ENCODE measurements at places on chromosomes 7 and 10.

DNA sequence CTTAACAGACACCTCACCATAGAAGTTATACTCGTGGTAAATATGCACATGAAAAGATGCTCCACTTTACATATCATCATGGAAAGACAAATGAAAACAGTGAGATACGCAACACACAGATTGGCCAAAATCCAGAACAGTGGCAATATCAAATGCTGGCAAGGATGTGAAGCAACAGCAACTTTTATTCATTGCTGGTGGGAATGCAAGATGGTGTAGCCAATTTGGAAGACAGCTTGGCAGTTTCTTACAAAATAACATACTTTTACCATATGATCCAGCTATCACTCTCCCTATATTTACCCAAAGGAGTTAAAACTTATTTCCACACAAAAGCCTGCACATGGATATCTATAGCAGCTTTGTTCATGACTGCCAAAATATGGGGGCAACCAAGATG lies 46.4 kb downstream of the SGCE start:
- no peak for DNase-seq

- peak; percentile 79 for DNase-seq
Observed at GRCh38 chr10:24360282-24361127, 151.6 kb downstream of the KIAA1217 start.

GRCh38 chr7:47852330-47853245 lies 95.7 kb downstream of the PKD1L1 start:
- peak; percentile 36 for DNase-seq

GRCh38 chr10:114388275-114388674 lies 16.0 kb downstream of the AFAP1L2 start:
- DNase-seq = peak; percentile 22

- no peak for DNase-seq
Observed at GRCh38 chr10:27461312-27461711, 42.8 kb upstream of the RAB18 start.

GRCh38 chr7:66283003-66283920 lies 78.1 kb downstream of the TPST1 start:
- DNase-seq = peak; percentile 91

GRCh38 chr7:148575640-148576411 lies 14.7 kb upstream of the C7orf33 start:
- DNase-seq = peak; percentile 63

GRCh38 chr7:88200789-88201188 lies 19.0 kb downstream of the SRI start:
- no peak for DNase-seq

DNA sequence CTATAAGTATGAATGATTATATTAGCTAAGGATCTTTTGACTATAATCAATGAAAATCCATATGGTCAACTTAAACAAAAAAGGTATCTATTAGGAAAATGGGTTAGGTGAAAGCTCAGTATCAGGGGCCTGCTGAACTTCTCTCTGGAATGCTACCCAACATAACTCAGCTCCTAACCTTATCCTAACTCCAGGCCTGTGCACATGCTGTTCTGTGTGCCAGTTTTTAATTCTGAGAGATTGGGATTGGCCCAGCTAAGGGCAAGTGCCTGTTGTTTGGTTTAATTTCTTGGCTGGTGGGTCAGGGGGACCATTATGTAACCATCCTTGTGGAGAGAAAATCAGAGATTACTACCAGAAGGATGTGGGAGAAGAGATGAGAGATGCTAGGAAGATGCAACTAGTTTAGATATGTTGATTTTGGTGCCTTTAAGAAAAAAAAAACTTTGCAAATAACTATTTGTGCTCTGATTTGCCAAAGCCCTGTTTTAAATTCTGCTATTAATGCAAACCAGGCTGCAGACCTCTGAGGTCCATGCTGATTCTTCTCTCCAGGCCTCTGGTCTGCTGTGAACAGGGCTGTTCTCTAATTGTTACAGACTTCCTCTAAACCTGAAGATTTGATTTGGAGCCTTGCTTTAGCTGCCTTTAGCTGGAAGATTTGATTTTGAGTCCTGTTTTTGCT lies 23.9 kb upstream of the HDAC9 start:
- DNase-seq = no peak

DNA sequence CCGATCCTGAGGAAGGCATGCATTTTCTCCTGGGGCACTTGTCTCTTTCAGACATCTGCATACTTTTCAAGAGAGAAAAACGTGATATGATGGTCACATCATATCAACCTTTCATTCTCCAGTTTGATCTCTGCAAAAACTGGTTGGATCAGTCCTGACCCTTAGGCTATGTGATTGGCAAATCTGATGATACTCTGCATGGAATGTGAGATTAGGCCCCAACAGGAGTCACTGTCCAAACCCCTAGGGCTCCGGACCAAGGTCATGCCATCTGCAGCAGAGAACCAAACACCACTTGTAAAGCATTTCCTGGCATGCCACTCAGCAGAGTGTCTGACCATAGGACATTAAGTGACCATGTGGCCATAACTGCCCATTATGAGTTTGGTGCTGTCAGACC lies 8.6 kb downstream of the GCK start:
- no peak for DNase-seq

- DNase-seq = no peak
Observed at GRCh38 chr7:82221152-82221674, 222.4 kb downstream of the CACNA2D1 start.

- DNase-seq = no peak
Observed at GRCh38 chr7:153030976-153031375, 271.4 kb downstream of the ACTR3B start.

- no peak for DNase-seq
Observed at GRCh38 chr7:156174428-156174827, 362.2 kb upstream of the SHH start.

DNA sequence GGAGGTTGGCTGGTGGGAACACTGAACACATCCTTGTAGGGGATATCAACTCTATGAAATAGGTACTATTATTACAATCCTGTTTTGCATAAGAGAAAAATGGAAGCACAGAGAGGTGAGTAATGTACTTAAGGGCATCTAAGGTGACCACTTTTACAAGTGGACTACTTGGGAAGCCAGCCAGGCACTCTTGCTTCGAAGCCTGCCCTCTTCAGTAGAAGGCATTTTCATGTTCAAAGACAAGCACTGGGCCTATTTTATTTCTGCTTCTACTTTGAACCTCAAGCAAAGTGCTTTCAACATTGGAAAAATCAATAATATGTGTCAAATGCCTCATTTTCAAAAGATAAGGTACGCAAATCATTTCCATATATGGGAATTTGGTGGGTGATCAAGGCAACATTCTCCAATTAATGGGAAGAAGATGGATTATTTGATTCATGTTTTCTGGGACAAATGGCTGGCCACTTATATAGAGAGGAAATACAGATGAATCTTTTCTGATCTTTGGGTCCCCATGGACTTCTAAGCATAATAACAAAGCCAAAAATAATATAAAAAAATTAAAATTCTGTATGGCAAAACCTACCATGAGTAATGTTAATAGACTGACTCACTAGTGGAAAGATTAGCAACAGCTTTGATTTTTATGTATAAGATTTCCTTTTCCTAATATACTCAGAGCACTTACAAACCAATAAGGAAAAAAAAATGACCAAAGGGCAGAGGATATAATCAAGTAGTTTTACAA lies 270.2 kb downstream of the FRMD4A start:
- DNase-seq = no peak

GRCh38 chr7:97007583-97007861 lies 2.2 kb downstream of the DLX6 start:
- no peak for DNase-seq

DNA sequence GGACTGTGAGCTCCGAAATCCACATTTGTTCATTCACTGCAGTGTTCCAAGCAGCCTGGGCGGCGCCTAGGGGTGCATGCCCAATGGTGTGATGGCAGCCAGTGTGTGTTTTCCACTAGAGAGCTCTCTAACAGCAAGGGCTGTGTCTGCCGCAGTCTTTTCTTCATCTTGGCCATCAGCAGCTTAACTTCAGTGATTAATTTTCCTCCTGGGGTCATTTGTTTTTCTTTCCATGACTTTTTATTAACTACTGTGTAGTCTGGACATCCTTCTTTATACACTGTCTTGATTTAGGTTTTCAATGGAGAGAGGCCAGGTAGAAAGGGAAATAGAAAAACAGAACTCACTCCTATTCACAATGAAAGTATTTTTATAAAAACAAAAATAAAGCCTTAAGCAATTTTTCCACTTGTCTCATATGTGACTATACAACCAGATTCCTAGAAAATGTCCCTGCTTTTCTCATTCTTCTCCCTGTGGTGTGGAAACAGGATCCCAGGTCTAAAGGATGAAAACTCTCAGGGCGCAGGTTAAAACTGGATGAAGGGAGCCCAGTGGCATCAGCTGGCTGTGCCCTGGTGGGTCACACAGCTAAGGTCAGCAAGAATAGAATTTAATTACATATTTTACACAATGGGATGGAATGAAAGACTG lies 176.8 kb downstream of the PKD1L1 start:
- peak; percentile 60 for DNase-seq

DNA sequence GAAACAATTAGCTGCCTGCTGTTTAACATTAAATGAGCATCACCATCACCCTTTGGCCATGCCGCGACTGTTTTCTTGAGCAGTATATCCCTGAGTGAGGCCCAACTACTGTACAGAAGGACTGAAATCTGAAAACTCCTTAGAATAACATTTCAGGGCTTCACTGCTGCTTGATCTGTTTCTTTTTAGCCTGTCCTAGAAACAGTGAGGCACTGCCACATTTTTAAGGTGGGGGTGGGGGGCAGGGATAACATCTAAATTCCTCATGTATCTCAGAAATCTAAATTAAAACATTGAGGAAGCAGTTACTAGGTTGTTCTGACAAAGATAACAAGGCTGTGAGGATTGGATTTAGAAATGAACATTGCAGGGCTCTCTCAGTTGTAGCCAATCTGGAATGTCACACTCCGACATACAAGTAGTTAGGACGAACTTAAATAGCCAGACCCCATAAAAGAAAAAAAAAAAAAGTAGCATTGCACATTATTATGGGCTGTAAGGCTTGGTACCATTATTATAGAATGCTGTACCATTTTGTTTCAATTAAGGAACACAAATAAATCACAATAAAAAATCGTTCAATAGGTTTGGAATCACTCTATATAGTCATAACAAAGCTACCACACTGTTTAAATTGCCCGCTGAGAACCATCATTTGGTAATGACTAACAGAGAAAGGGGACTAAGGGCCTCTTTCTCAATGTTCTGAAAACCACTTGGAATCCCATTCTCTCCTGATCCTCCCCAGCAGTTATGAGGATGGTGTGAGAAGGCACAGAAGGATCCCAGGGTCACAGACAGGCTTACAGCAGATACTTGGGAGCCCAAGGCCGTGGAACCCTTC lies 256.1 kb downstream of the INHBA start:
- no peak for DNase-seq

DNA sequence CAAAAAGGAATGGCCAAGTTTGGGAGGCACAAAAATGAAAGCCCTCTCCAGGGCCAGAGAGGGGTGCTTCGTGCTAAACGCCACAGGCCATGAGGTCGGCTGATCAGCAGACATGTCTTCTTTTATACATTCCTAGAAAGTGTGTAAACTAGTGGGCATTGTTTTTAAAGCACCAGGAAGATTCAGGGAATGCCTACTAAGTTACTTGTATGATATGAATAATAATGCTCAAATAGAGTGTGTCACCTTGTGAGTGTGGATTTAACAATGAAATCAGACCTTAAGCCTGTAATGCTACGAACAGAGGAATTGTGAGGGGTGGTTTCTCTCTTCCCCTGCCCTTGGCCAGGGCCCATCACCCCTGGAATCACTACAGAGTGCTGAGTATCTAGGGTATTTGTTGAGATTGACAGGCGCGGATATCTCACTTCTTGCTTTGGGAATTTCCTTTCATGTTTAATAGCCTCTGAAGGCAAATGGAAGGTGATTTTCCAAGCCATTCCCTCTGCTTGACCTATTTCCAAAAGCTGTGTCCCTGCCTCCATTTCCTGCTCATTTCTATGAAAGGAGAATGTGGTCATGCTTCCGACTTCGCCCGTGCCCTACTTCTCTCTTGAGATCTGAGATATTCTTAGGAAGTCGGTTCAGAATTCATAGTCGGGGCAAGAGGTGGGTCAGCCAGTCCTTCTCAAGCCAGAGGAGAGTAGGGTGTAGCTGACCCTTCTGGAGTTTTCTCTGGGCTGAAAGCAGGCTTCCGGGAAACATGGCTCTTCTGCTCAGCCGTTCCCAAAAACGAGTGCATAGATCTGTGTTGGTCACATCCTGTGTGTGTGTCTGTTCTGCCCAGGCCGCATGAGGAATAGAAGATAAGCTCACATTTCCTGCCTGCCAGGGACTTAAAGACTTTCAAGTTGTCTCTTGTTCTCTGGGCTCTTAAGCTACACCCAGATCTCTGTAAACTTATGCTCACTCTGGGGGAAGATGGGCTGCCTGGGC lies 167.8 kb upstream of the ITGB1 start:
- peak; percentile 42 for DNase-seq

DNA sequence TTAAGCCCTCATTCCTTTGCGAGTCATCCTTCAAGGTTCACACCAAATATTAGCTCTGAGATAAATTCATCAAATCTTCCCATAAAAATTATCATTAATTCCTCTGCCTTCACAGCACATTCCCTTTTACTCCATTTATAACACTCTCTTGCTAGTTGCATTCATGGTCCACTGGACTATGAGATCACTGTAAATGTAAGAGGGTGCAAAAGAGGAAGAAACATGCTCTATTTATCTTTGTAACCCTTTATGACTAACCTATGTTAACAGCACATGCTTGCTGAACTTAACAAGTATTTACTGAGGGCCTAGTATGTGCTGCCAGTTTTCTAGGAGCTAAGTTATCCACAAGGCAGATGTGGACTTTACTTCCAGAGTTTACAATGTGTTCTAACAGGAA lies 86.7 kb upstream of the TMEM168 start:
- DNase-seq = no peak

Data from ELR (cell line).